H1 (cell line): ENCODE measurements at places on chromosomes 13 and 19. TPM values are rescaled to one million over a fixed set of nuclear protein-coding genes. Genes with fewer than 3 reads are reported as not detected.

The ZNF541 gene
- polyA plus RNA-seq = 0.05 and 0.11 TPM in 2 replicates

The ATP5F1D gene
- 249 and 338 TPM in 2 replicates for polyA plus RNA-seq

The CGB2 gene
- 3.2 and 3.9 TPM in 2 replicates for polyA plus RNA-seq

The LGI4 gene
- 8.2 and 9.4 TPM in 2 replicates for polyA plus RNA-seq

The ZNF383 gene
- polyA plus RNA-seq = 1.2 and 1.3 TPM in 2 replicates

The SRRM5 gene
- 0.06 and 0.16 TPM in 2 replicates for polyA plus RNA-seq

The CERS1 gene
- polyA plus RNA-seq = 51.0 and 61.6 TPM in 2 replicates

The ZNF329 gene
- polyA plus RNA-seq = 5.0 and 5.8 TPM in 2 replicates

The ZNF546 gene
- 0.05 and 0.21 TPM in 2 replicates for polyA plus RNA-seq
